ENCODE measurements at places on chromosomes 1 and 21.
A peak's percentile ranks its signal among the peaks of the same experiment; 100 is the strongest.

GRCh38 chr1:159000625-159001024 is 9.1 kb upstream of the IFI16 start:
- DNase-seq = no peak

GRCh38 chr1:31163866-31164265 is 75.8 kb downstream of the NKAIN1 start:
- DNase-seq = no peak

DNA sequence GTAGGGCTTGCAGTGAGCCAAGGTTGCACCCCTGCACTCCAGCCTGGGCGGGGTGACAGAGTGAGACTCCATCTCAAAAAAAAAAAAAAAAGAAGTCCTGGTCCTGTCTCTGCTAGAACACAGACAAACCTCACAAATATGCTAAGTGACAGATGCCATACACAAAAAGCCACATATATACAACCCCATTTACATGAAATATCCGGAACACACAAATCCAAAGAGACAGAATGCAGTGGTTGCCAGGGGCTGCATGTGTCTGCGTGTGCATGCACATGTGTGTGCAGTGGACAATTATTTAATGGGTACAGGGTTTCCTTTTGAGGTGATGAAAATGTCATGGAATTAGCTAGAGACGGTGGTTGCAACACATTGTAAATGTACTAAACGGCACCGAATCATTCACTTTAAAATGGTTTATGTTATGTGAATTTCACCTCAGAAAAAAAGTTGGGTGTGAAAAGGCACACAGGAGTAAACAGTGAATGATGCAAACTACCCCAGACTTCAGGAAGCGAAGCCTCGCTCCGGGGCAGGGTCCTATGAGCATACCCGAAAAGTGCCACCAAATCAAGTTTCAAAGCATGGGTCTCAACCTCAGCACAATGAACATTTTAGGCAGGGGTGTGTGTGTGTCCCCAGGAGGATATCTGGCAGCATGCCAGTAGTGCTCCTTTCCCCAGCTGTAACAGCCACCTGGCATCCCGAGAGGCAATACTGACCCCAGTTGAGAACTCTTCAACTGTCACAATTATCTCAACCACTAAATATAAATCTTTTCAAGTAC is 48.3 kb downstream of the GNB1 start:
- no peak for DNase-seq

DNA sequence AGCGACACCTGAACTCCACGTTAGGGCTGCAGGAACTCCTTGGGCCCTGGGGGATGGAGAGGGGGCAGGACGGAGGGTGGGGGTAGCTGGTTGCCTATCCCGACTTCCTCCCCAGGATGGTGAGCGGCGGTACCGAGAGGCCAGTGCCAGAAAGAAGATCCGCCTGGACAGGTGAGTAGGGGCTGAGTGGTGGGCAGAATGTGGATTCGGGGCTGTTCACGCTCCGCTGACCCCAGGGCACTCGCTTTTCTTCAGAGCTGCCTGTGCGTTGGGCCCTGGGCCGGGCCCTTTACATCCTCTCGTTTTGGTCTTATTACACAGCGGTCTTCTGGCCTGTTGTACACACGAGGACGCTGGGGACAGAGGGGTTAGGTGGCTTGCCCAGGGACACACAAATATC is 20.8 kb downstream of the FAM151A start:
- DNase-seq = no peak

- DNase-seq = no peak
These were observed 5.4 kb upstream of the TNFRSF25 start for GRCh38 chr1:6471086-6471969.

DNA sequence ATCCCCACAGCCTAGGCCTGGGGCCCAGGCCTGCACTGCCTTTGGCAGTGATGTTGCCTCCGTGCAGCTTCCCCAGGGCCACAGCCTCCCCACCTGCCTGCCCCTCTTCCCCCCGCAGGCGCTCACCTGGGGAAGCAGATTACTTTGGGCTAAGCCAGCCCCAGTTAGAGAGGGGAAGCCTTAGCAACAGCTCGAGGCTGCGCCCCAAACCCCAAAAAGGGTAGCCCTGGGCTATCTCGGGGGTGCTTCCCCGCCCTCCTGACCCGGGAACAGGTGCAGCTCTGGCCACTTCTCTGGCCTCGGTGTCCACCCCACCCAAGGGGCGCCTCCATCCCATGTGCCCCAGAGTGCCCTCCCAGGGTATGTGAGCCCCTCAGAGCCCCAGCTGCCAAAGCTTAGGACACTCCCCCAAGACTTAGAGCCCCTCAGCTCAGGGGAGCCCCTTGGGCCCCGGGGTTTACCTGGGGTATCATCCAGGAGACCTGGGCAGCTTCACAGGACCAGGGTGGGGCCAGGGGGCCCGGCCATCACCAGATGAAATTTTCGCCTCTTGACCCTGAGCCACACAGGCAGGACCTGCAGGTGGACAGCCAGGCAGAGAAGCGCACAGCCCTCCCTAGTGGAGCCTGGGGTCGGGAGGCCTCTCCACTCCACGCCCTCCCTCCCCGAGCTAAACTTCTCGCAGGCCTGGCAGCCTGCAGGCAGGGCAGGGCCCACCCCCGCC is 3.3 kb upstream of the TTC34 start:
- no peak for DNase-seq

DNA sequence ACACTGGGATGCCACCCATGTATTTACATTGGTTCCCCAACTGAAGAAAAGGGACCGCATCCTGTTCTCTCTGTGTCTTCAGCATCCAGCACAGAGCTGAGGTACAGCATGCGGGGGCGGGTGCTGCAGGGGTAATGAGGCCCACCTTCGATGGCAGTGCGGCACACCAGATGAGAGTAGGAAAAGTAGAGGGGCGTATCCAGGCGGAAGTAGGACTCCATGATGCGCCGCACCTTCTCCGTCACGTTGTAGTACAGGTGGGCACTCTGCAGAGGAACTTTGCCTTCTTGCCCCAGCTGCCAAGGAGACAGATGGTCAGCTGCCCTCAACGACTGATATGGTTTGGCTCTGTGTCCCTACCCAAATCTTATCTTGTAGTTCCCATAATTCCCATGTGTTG is 10.0 kb upstream of the CLDN19 start:
- no peak for DNase-seq

GRCh38 chr1:193545171-193545570 is 358.8 kb upstream of the B3GALT2 start:
- DNase-seq = no peak

- DNase-seq = no peak
These were observed 11.7 kb downstream of the COL6A2 start for GRCh38 chr21:46109313-46110221.

DNA sequence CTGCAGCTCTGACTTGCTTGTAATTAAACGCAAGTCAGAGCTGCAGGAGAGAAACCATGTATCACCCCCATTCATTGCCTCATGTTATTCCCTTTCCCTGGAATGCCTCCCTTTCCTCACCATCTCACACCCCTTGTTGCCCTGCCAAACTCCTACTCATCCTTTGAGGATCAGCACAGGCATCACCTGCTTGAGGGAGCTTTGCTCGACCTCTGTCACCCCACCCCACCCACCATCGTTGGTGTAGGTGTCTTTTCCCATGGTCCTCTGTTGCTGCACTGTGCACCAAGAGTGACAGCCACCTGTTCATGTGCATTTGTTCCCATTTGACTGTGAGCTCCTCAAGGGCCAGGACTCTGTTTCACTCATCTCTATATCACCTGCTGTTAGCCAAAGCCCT is 117.2 kb downstream of the PLPP3 start:
- no peak for DNase-seq

DNA sequence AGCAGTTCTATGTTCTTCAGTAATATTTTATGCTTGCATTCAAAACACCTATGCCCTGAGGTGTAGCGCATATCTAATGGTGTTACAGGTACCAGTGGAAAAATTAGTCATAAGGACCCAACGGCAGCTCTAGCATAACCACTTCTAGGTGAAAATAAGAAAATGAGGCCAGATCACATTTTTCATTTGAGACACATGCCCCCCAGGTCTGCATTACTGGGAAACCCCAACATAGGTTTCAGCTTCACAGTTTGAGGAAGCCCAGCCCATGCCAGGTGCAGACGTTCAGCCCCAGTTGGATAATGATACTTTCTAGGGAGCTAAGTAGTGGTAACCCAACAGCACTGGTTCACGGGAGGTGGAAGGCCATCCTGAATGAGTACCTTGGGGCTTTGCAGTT is 129.8 kb downstream of the CNIH3 start:
- DNase-seq = no peak

GRCh38 chr1:39959651-39960333 is 4.8 kb downstream of the MFSD2A start:
- no peak for DNase-seq

DNA sequence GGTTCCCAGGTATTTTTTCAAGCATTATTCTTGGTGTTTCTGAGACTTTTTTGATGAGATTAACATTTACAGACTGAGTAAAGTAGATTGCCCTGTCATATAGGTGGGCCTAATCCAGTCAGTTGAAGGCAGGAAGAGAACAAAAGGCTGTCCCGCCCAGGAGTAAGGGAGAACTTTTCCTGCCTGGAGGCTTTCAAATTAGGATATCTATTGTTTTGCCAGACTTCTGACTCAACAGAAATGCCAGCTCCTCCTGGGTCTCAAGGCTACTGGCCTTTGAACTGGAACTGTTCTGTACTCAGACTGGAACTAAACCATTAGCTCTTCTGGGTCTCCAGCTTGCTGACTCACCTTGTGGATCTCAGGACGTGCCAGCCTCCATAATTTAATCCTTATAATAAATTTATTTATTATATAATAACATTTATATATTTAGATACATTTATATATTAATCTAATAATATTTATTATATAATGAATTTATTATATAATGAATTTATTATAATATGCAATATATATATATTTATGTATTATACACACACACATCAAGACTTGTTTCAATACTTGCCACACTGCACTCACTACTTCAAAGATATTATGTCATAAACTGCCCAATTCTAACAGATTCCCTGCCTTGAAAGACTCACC is 510.8 kb upstream of the B3GALT2 start:
- DNase-seq = no peak

DNA sequence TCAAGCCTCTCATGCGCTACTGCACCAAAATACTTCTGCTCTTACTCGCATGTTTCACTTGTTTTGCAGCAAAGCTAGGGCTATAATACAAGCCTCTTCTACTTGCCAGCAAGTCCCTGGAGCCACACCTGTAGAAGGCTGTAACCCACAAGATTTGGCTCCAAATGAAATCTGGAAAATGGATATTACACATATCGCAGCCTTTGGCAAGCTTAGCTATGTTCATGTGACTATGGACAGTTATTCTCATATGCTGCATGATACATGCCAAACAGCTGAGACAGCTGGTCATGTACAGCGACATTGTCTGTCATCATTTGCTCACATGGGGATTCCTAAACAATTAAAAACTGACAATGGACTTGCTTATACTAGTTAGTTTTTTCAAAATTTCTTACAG is 270.3 kb downstream of the COL11A1 start:
- DNase-seq = no peak

GRCh38 chr1:108719656-108720435 is 7.1 kb downstream of the FNDC7 start:
- DNase-seq = no peak

- DNase-seq = no peak
These were observed 20.4 kb downstream of the LEPR start for GRCh38 chr1:65440915-65441314.

- DNase-seq = no peak
These were observed 152.0 kb downstream of the KIF26B start for GRCh38 chr1:245306628-245307410.

- DNase-seq = no peak
These were observed 268.7 kb downstream of the OLFM3 start for GRCh38 chr1:101728029-101728428.

DNA sequence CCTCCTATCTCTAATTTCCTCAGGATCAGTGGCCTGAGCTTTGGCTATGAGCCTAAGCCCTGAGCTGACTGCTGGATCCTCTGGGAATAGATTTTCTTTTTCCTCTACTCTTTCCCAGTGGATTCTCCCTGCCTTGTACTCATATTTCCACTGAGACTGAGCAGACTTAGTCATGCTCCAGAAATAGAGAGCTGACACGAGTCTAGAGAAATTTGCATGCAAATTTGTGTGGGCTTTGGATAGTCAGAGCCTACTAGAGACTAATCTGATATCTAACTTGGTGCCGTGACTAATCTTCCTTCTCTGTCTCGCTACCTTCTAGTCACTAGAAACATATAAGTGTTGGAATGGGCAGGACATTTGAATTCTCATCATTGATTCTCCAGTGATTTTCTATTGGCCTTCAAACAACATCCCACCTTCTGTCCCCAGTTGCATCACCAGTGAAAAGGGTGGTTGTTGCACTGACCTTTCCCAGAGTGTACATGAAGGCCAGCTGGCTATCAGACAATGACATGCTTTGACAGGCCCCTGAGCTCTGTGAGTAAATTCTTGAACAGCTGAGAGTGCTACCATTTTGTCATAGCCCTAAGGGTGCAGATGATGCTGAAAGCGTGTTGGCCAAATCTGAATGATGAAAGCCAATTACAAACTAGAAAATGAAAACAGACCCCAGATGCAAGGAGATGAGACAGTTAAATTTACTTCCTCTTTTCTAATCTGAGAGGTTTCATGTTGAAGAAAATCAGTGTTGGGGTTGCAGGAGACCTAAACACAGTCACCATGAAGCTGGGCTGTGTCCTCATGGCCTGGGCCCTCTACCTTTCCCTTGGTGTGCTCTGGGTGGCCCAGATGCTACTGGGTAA is at the start of gene FCRLA:
Gene FCRLA (plus strand): TSS at position 748 of the 866 bp plus-strand sequence. CDS start 36 bp downstream, at position 784.
- DNase-seq = no peak

GRCh38 chr1:151242442-151242841 is 12.1 kb upstream of the PSMD4 start:
- no peak for DNase-seq

DNA sequence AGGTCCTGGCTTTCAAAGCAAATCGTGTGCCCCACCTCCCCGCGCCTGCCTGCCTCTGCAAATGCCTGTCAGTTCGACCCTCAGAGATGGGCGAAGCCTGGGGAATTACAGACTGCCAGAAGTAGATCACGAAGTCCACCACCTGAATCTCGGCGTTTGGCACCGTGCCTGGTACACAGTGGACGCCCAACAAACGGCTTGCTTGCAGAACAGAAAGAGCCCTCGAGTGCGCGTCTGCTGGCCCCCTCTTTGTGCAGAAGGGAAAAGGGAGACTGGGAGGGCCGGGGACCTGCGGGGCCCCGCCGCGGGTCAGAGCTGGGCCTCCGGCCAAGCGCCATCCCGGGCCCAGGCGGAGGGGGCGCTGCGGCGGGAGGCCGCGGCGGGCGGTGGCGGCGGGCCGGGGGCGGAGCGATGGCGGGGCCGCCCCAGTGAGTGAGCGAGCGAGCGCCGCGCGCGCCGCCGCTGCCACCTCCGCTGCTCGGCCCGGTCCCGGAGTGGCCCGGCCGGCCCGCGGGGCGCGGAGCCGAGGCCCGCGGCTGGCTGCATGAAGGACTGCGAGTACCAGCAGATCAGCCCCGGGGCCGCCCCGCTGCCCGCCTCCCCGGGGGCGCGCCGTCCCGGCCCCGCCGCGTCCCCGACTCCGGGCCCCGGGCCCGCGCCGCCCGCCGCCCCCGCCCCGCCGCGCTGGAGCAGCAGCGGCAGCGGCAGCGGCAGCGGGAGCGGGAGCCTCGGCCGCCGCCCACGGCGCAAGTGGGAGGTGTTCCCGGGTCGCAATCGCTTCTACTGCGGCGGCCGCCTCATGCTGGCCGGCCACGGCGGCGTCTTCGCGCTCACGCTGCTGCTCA is at the start of gene ZDHHC18:
Gene ZDHHC18 (plus strand): TSS at position 428 of the 845 bp plus-strand sequence. CDS start 117 bp downstream, at position 545.
- peak; percentile 48 for DNase-seq
